ENCODE measurements at places on chromosomes 12 and 14.

DNA sequence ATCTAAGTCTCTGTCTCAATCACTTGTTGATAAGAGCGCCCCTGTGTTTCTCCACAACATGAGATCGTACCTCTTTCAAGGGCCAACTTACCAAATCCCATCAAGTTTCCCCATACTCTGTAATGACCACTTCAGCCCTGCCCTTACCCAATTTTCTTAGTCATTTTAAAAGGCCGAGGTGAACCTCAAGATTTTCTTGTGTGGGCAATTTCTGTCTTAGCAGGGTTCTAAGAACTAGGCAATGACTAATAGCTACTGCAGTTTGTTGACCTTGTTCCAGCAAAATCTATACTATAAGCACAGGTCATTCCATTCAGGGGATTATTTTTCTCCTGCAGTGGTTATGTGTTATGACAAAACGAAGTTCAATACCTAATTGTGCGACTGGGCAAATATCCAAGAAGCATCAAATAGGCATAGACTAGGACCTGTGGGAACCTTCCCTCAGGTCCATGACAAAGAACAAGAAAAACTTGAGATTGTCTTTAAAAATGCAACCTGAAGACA lies 359.8 kb downstream of the PCNX1 start:
- no peak for DNase-seq

GRCh38 chr14:37139710-37140109 lies 32.7 kb downstream of the SLC25A21 start:
- no peak for DNase-seq

GRCh38 chr12:59472273-59472672 lies 123.6 kb upstream of the SLC16A7 start:
- no peak for DNase-seq

DNA sequence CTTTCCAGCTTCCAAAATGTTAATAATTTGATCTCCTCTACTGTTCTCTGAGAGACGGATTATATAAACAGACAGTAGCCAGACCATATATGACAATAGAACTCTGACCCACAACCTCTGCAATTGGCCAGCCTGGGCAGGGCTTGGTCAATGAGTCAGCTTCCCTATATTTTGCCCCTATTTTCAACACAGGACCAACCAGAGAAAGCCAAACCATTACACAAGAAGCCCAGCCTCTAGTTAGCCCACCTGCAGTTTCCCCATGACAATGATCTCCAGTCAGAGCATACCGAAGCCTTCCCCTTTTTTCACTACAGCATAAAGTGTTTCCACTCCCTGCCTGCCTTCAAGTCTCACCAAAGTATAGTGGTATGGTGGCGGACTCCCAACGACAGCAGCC lies 7.6 kb upstream of the EXD2 start:
- DNase-seq = no peak

DNA sequence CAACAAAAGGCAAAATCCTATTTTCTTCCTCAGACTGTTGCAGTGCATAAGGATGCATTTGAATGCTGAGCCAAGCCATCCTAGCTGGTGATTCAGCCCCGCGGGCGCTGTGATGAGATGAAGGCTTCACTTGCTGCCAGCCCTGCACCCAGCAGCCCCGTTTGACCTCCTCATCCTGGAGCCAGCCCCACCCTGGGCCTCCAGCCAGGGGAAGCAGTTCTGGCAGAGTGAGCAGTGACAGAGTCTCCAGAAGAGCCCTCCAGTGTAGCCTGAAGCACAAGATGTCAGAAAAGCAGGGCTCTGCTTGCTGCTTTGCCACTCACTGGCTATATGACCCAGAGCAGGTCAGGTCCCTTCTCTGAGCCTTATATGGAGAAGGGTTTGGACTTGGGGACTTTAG lies 96.2 kb upstream of the HSPB8 start:
- DNase-seq = no peak

DNA sequence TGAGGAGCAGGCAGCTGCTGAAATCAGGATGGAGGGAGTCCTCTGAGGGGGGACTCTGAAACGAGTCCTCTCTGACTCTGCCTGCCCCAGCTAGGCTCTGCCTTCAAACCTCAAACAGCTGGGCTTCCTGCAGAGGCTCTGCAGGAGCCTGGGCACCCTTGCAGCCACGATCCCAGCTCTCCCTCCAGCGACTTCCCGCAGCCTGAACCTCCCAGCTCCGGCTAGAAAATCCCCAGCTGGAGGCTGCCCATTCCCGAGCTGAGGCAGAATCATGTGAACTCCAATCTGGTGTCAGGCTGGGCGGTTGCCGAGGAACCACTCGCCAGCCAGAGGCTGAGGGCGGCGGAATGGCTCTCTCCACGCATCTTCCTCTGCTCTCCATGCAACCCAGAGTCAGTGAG lies at the start of gene GPR68:
TSS of gene GPR68 (minus strand) at position 204 of the 401 bp plus-strand sequence. CDS start 9,654 bp downstream, outside the sequence.
- DNase-seq = no peak
